ENCODE measurements at places on chromosomes 4 and X.

DNA sequence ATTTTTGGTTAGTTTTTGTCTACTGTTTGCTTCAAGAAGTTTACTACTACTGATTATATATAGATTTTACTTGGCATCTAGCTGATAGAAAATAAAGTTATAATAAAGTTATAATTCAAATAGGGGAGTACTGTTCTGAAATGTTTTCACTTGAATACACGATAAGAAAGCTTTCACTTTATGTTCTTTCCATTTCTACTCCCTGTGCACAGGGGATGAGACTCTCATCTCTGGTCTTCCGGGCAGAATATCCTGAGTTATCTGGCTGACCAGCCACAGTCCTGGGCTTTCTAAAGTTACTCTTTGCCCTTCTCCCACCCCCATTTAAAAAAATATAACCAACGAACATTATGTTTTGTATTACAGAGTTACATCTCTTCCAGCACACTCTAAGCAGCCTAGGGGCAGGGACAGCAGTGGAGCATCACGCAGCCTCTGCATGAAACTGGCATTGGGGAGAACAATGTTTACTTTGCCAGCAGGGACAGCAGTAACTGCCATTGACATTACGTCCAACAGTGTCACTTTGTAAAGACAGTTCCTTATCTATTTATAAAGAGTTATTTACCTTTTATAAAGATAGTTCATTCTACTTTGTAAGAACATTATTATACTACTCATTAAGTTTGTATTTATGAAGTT lies 64.3 kb downstream of the METTL14 start:
- no peak for DNase-seq

GRCh38 chr4:128560754-128561495 lies 248.6 kb upstream of the JADE1 start:
- DNase-seq, result no peak

- DNase-seq, result no peak
Measured at GRCh38 chr4:173039617-173040577, 128.7 kb upstream of the GALNT7 start.

DNA sequence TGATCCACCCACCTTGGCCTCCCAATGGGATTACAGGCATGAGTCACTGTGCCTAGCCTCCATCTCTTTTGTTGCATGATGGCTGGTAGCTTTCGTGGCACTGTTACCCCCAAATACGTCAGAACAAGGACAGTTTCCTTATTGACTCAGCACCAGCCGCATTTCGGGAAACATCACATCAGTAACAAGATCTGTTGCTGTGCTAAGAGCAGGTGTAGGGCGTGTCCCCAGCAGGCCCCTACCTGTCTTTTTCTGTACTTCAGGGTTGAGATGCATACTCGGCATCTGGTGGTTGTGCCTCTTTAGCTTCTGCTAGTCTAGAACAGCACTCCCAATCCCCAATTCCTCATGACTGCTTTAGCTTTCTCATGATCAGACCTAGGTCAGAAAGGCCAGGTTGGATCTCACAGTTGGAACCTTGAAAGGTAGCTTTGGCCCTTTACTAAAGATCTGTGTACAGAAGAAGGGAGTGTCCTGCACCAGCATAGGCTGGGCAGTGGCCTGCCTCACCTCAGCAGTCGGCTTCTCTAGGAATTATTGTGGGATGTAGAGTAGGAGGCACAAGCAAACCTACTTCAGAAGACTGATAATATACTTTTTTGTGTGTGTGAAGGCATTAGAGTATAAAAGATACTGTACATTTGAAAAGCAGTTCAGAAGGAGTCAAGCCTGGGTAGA lies 36.8 kb downstream of the NSD2 start:
- no peak for DNase-seq

DNA sequence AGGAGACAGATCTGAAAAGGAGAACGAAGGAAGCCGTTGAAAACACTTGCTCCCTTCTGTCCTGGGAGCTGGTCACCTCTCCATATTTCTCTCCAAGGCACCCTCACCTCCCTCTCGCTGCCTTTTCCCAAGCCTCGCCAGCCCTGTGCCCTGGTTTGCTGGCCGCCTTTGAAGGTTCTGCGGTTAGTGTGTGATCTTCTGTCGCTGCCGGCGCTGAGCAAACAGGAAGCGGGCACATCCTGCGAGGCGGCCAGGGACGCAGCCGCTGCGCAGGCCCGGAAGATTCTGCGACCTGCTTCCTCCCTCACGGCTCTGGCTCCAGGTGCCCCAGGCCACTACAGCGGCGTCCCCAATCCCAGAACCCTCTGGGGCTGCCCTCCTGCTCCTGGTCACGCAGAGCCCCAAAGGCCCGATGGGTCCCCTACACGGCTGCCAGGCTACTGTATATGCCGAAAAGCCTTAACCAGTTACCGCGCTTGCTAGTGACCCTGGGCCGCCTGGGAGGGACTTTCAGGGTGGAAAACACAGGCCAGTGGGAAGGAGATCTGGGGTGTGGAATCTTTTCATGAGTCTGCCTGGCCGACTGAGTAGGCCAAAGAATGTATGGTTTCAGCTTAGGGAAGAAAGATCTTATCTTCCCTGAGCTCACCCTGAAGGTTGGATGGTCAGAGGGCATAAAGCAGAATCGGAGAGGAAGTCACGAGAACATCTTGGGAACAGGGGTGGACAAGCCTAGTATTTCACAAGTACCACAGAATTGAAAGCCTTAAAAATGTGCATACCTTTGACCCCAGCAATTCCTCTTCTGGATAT lies 2.3 kb upstream of the SASH3 start:
- DNase-seq, result peak; percentile 84

GRCh38 chr4:145539671-145540070 lies 58.0 kb downstream of the SMAD1 start:
- DNase-seq, result no peak

DNA sequence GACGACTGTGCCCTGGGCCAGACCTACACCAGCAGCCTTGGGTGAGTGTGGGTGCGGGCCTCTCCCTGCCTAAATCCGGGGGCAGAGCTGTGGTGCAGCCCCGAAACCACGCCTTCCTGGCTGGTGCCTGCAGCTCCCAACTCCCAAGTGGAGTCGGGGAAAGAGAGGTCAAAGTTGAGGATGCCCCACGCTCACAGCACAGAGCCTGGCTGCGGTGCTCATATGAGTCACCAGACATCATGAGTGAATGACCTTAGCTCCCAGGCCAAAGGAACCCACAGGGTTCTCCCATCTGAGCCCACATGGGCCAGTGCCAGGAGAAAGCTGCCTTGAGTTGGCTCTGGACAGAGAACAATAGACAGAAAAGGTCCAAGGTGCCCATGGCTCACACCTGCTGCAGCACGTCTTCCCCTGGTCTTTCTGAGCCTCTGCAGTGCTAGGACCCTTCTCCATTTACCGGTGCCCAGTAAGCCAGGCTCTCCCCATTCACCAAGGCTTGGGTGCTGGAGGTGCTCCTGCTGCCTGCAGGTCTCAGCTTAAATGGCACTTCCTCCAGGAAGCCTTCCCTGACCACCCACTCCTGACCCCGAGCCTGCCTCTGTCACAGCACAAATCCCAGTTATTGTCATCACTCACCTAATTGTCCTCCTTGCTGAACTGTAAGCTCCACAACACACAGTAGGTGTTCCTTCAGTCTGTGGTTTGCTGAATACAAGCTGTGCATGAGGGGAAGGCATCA lies 224.2 kb downstream of the AFAP1 start:
- DNase-seq, result no peak

GRCh38 chr4:54226404-54227255 lies 2.5 kb upstream of the PDGFRA start:
- no peak for DNase-seq

Measured in activated CD4-positive, alpha-beta T cell treated with anti-CD3 and anti-CD28 coated beads, Interleukin-2, amount 50 U/mL, for 16 hours (primary cell).